ENCODE measurements at places on chromosomes 11 and 22.
A peak's percentile ranks its signal among the peaks of the same experiment; 100 is the strongest.

- no peak for DNase-seq
Measured at GRCh38 chr22:45475063-45475747, 27.5 kb upstream of the FBLN1 start.

- DNase-seq, result peak; percentile 80
Measured at GRCh38 chr11:58577555-58578135, 1.2 kb upstream of the ZFP91 start.

- DNase-seq, result no peak
Measured at GRCh38 chr11:69127081-69127850, 28.5 kb upstream of the SMIM38 start.

DNA sequence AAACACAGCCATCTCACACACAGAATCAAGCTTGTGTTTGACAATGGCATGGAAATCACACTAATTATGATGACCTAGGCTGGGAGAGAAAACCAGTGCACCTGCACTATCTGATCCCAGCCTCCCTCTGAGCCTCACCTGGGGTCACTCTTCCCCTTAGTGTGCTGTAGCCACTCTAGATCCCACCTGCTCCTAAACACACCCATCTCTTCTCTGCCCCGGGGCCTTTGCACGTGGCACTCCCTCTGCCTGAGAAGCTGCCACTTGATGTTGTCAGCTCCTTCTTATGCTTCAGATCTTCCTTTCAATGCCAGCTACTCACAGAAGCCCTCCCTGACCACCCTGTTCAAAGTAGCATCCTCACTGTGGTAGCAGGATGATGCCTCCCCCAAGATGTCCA, 42.9 kb upstream of the NFAM1 start:
- no peak for DNase-seq

- DNase-seq, result no peak
Measured at GRCh38 chr11:72832301-72833082, 18.3 kb downstream of the ATG16L2 start.

- DNase-seq, result no peak
Measured at GRCh38 chr11:103958475-103959215, 77.8 kb upstream of the DDI1 start.

DNA sequence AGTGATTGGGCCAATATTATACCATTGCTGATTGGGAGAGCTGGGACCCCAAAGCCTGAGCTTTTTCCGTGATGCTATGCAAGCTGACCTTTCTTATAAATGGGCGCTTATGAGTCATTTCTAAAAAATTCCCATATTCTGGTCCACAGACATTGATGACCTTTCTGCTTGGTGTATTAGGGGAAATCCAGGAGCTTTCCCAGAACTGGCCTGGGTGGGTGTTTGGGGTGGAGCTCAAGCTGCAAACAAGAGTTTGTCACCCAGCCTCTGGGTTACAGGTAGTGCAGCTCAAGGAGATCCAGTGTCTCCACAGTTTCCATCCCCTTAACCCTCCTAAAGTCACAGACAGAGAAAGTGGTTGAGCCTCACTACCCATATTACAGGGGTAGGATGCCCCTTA, 67.7 kb downstream of the CCDC81 start:
- no peak for DNase-seq

DNA sequence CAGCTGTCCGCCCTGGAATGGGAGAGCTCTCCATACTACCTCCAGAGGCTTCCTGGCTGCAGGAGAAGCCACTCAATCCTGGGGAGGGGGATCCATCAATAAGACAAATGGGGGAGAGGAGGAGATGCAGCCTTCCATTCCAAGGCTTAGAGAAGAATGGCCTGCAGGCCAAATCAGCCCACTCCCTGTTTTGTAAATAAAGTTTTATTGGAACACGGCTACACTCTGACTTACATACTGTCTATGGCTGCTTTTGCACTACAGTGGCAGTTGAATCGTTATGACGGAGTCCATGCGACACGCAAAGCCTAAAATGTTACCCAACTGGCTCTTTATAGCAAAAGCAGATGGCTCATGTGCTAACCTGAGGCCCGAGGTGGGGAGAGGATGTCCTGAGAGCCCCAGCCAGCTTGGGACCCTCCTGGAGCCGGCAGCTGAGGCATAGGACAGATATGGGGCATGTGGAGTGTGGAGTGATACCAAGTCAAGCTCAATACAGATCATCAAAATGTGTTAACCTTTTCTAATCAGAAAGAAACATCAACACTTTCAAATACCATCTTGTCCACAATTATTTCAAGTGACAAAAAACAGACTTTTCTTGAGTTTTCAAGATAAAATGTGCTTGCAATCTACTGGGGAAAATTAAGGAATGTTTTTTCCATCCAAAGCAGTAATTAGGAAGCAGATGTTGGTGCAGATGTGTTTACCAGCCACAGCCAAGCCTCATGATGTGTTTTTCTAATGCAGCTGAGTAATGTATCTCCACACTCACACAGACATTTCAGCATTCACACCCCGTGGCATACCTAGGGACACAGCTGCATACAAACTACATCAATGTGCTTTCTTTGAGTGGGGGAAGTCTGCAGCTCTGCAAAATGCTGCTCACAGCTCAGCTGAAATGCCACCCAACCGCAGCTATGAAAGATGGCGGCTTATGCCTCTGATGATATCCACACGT, 181.6 kb downstream of the SHANK2 start:
- no peak for DNase-seq

DNA sequence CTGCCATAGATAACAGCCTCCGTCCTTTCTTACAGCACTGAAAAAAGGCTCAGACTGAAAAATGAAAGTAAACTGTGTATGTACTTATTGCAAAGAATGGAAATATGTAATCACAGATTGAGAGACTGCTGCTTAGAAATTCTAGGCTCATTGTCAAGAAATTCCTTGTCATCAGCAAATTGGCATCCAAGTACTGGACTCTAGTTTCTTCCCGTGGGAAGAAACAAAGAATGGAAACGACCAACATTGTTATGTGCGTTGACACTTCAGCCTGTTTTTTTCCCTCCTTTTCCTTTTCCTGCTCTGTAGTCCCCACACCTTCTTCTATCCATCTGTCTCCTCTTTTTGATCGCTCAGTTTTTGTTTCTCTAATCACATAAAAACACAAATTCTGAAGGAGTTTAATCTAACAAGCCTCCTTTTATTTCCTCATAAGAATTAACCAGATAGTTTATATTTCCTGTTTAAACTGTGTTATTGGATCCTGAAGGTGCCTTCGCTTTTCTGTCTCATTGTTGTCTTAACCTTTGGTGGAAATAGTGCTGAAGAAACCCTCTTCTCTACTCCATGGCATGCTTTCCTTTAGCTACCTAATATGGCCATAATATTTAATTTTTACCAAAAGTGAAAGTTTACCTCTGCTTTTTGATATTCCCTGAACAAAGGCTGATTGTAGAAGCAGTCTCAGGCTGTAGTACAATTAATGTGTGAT, 20.0 kb upstream of the CASP12 start:
- no peak for DNase-seq
